Esophagus squamous epithelium (tissue), 5 donors: ENCODE measurements at places on chromosomes 5 and 9. TPM values are rescaled to one million over a fixed set of nuclear protein-coding genes. Genes with fewer than 3 reads are reported as not detected.

NR6A1 gene
- total RNA-seq, result 3.1 TPM

GRCh38 chr5:43730832-43731342 is 127.9 kb downstream of the NNT start:
- H3K4me1 ChIP-seq, result no peaks in the 10 kb centered on the region
- H3K4me3 ChIP-seq, result no peak overlapping the region
- no peaks in the 10 kb centered on the region for H3K27me3 ChIP-seq
- no peak for DNase-seq

DNA sequence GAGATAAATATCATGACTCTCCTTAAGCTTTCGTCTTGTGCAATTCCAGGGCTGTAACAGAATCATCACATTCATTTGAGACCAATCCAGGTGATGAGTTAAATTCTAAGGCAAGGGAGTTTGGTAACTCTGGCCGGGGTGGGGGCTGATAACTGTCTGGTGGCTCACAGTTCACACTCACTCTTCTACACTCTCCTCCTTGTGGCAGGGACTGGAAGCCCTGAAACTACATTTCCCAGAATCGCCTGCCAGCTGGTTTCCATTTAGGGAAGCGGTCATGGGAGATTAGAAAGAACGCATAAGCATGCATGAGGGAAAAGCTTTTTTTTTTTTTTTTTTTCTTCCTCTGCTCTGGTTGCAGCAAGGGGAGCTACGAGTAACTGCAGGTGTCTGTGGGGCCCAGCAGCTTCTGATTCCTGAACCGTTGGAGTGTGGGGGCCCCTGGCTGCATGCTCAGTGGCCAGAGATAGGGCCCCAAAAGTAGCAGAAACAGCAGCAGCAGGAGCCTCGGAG is 154.8 kb upstream of the TBC1D2 start:
- no peak for DNase-seq
- H3K4me3 ChIP-seq, result no peak overlapping the region
- no peaks in the 10 kb centered on the region for H3K27me3 ChIP-seq
- H3K36me3 ChIP-seq, result no peaks in the 10 kb centered on the region
- H3K27ac ChIP-seq, result no peak overlapping the region

GRCh38 chr5:150301170-150301505 is 1.6 kb downstream of the ARSI start:
- no peak overlapping the region for H3K4me3 ChIP-seq
- peaks cover 42% of the 10 kb centered on the region for H3K4me1 ChIP-seq
- no peaks in the 10 kb centered on the region for H3K27me3 ChIP-seq
- H3K36me3 ChIP-seq, result no peaks in the 10 kb centered on the region
- no peak for DNase-seq

- no peaks in the 10 kb centered on the region for H3K36me3 ChIP-seq
- no peak for DNase-seq
- H3K27me3 ChIP-seq, result no peaks in the 10 kb centered on the region
- peak overlapping the region; percentile 73 for H3K4me3 ChIP-seq
Measured at GRCh38 chr5:109690242-109690974, 681 bp downstream of the MAN2A1 start.

GRCh38 chr9:650362-650761 is 191.1 kb upstream of the DMRT1 start:
- H3K36me3 ChIP-seq, result no peaks in the 10 kb centered on the region
- peak overlapping the region; percentile 10 for H3K27ac ChIP-seq
- H3K4me1 ChIP-seq, result peaks cover 66% of the 10 kb centered on the region
- DNase-seq, result no peak
- H3K4me3 ChIP-seq, result peak overlapping the region; percentile 12
- no peaks in the 10 kb centered on the region for H3K27me3 ChIP-seq

- peaks cover 7% of the 10 kb centered on the region for H3K4me1 ChIP-seq
- DNase-seq, result no peak
- H3K4me3 ChIP-seq, result peak overlapping the region; percentile 71
- H3K27me3 ChIP-seq, result no peaks in the 10 kb centered on the region
- no peaks in the 10 kb centered on the region for H3K36me3 ChIP-seq
Measured at GRCh38 chr5:77077829-77078176, 9.3 kb downstream of the ZBED3 start.

- no peak overlapping the region for H3K4me3 ChIP-seq
- H3K27ac ChIP-seq, result no peak overlapping the region
- no peak for DNase-seq
Measured at GRCh38 chr9:2320114-2320513, 301.5 kb upstream of the VLDLR start.

DNA sequence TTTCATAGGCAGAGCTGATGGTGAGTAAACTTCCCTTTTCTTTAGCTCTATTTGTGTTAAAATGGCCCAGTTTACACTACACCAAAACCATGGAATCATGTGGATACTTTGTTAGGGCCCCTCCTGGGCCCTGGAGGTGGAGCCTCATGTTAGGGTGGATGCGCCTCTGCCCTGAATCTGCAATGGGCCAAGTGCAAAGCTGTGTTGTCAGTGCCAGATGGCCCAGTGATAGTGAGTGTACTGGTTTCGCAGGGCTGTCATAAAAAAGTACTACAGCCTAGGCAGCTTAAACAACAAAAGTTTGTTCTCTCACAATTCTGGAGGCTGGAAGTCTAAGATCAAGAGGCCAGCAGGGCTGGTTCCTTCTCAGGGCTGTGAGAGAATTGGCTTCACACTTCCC is 64.8 kb downstream of the HSPA4 start:
- DNase-seq, result no peak
- no peaks in the 10 kb centered on the region for H3K36me3 ChIP-seq
- no peaks in the 10 kb centered on the region for H3K27me3 ChIP-seq
- H3K4me1 ChIP-seq, result no peaks in the 10 kb centered on the region
- H3K4me3 ChIP-seq, result no peak overlapping the region

DNA sequence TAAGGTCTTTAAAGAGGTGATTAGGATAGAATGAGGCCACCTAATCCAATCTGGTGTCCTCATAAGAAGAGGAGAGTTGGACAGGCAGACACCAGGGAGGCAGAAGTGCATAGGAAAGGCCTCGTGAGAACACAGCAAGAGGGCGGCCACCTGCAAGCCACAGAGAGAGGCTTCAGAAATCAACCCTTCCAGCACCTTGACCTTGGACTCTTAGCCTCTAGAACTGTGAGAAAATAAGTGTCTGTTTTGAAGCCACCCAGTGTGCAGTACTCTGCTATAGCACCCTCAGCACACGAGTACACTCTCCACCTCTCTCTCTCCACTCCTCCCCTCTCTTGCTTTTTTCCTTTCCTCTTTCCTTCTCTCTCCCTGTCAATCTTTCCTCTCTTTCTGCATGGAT is 26.8 kb downstream of the NIPAL4 start:
- no peaks in the 10 kb centered on the region for H3K4me1 ChIP-seq
- H3K27ac ChIP-seq, result no peak overlapping the region
- peaks cover 81% of the 10 kb centered on the region for H3K36me3 ChIP-seq
- DNase-seq, result no peak

- H3K4me3 ChIP-seq, result no peak overlapping the region
- no peak overlapping the region for H3K27ac ChIP-seq
- no peaks in the 10 kb centered on the region for H3K36me3 ChIP-seq
- no peak for DNase-seq
- no peaks in the 10 kb centered on the region for H3K27me3 ChIP-seq
Measured at GRCh38 chr9:127219520-127219919, 45.1 kb upstream of the GARNL3 start.

NRARP gene
- total RNA-seq, result 32.3 TPM

DNA sequence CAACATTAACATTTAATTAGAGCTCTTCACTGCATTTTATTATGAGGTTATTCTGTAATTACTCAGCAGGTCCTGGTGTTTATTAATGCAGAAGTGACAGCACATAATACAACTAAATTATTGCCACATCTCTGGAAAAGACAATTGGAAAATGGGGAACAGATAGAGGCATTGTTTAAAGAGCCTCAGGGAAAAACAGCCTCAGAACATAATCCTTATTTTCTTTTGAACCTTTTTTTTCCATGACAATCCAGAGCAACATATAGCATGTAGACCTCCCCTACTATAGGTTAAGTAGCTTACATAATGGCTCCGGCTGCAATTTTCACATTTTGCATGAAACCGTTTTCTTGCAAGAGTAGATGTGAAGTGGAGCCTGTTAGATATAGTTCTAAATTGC is 87.2 kb downstream of the RMI1 start:
- H3K4me1 ChIP-seq, result peaks cover under 1% of the 10 kb centered on the region
- H3K36me3 ChIP-seq, result no peaks in the 10 kb centered on the region
- no peaks in the 10 kb centered on the region for H3K27me3 ChIP-seq
- H3K27ac ChIP-seq, result no peak overlapping the region

GRCh38 chr5:137325721-137326120 is 173.4 kb downstream of the SPOCK1 start:
- H3K27me3 ChIP-seq, result no peaks in the 10 kb centered on the region
- H3K36me3 ChIP-seq, result no peaks in the 10 kb centered on the region
- H3K27ac ChIP-seq, result no peak overlapping the region
- no peak for DNase-seq
- H3K4me1 ChIP-seq, result no peaks in the 10 kb centered on the region

- no peaks in the 10 kb centered on the region for H3K4me1 ChIP-seq
- no peaks in the 10 kb centered on the region for H3K36me3 ChIP-seq
- no peaks in the 10 kb centered on the region for H3K27me3 ChIP-seq
- no peak overlapping the region for H3K27ac ChIP-seq
- no peak for DNase-seq
Measured at GRCh38 chr5:80707645-80708044, 52.9 kb upstream of the DHFR start.

CDC25C gene
- 2.5 TPM for total RNA-seq

SPINK7 gene
- 321 TPM for total RNA-seq

GRCh38 chr9:24961762-24962161 is 416.1 kb upstream of the IZUMO3 start:
- no peaks in the 10 kb centered on the region for H3K36me3 ChIP-seq
- H3K4me1 ChIP-seq, result no peaks in the 10 kb centered on the region
- H3K4me3 ChIP-seq, result no peak overlapping the region
- no peak overlapping the region for H3K27ac ChIP-seq

- H3K4me3 ChIP-seq, result no peak overlapping the region
- H3K36me3 ChIP-seq, result no peaks in the 10 kb centered on the region
- no peak for DNase-seq
Measured at GRCh38 chr5:73525606-73526203, 27.5 kb downstream of the BTF3 start.

GHR gene
- total RNA-seq, result 6.0 TPM

DNA sequence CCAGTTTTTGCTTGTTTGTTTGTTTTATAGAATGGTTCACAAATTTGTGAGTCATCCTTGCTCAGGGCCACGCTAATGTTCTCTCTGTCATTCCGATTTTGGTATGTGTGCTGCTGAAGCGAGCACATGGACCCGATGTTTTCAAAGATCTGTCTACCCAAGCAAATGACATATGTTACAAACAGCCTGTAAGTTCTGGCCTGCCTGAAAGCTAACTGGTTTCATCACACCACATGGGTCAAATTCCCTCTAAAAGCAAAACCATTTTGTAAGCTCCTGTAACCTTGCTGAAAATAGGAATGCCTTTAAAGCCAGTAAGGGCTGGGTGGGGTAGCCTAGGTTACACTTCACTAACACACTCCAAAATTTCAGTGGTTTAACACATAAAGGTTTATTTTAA is 25.4 kb downstream of the DMRT3 start:
- H3K27me3 ChIP-seq, result peaks cover 7% of the 10 kb centered on the region
- no peaks in the 10 kb centered on the region for H3K36me3 ChIP-seq
- H3K4me3 ChIP-seq, result no peak overlapping the region
- no peak overlapping the region for H3K27ac ChIP-seq
- DNase-seq, result no peak

- H3K27ac ChIP-seq, result no peak overlapping the region
- H3K4me3 ChIP-seq, result no peak overlapping the region
- no peaks in the 10 kb centered on the region for H3K4me1 ChIP-seq
- no peaks in the 10 kb centered on the region for H3K36me3 ChIP-seq
Measured at GRCh38 chr5:44321144-44321725, 68.0 kb downstream of the FGF10 start.

ZDHHC11 gene
- total RNA-seq, result 7.0 TPM

- peak overlapping the region; percentile 28 for H3K4me3 ChIP-seq
- peaks cover 71% of the 10 kb centered on the region for H3K36me3 ChIP-seq
- no peak for DNase-seq
- peaks cover 13% of the 10 kb centered on the region for H3K4me1 ChIP-seq
- H3K27ac ChIP-seq, result no peak overlapping the region
Measured at GRCh38 chr5:141492168-141492885, 3.4 kb downstream of the PCDHGC5 start.

DNA sequence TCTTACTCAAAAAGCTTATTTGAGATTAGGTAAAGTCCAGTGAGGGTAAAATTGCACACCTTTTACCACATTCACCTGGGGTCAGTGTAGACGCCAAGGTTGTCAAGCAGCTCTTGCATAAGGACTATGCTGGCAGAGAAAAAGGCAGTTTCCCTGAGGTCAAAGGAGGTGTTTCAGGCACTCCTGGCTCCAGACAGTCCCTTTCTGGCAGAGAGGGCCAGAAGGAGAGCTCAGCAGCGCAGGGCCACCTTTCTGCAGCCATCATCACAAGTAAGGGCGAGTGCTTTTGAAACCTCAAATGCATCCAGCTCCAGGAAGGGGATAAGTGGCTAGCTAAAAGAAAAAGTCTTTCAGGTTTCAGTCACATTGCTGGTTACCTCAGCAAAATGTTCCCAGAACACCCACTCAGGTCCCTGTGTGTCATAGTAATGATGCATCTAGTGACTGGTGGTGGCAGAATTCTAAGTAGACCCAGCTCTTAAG is 16.7 kb upstream of the IL13 start:
- no peak for DNase-seq
- H3K36me3 ChIP-seq, result peaks cover 22% of the 10 kb centered on the region
- H3K4me3 ChIP-seq, result no peak overlapping the region
- no peaks in the 10 kb centered on the region for H3K27me3 ChIP-seq
- no peaks in the 10 kb centered on the region for H3K4me1 ChIP-seq
- no peak overlapping the region for H3K27ac ChIP-seq

DNA sequence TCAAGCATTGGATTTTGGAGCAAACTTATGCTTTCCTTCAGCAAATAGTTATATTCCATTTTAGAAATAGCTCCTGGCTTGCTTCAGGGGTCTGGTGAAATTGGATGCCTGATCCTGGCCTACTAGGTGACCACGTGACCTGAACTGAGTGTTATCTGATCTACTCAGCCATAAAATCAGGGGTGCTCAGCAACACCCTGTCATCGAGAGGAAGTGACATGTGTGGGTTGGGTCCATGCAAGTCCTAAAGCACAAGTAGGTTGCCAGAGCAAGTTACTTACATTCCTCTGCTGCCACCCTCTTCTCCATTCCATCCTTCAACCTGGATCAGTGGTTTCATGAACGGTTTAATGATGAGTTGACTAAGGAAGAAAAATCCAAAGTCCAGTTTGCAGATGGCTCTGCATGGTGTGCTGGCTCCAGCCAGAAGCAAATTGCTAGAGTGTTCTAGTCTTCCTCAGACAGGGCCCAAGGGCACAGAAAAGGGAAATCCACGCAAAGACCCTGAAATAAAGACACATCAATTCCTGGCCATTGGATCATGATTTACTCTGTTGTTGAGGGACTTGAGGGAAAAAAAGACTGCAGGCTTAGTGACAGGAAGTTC is 2.8 kb upstream of the FAM193B start:
- peaks cover 14% of the 10 kb centered on the region for H3K4me1 ChIP-seq
- H3K27me3 ChIP-seq, result no peaks in the 10 kb centered on the region
- H3K36me3 ChIP-seq, result no peaks in the 10 kb centered on the region
- no peak overlapping the region for H3K4me3 ChIP-seq
- H3K27ac ChIP-seq, result no peak overlapping the region
- DNase-seq, result no peak

GRCh38 chr5:164741376-164741775 is 1236.0 kb downstream of the MAT2B start:
- no peaks in the 10 kb centered on the region for H3K27me3 ChIP-seq
- H3K4me1 ChIP-seq, result no peaks in the 10 kb centered on the region
- H3K4me3 ChIP-seq, result no peak overlapping the region
- no peak overlapping the region for H3K27ac ChIP-seq
- no peak for DNase-seq
- H3K36me3 ChIP-seq, result no peaks in the 10 kb centered on the region

- H3K27me3 ChIP-seq, result no peaks in the 10 kb centered on the region
- peak overlapping the region; percentile 85 for H3K27ac ChIP-seq
- no peak for DNase-seq
- no peak overlapping the region for H3K4me3 ChIP-seq
Measured at GRCh38 chr9:92615790-92616189, 54.1 kb downstream of the IPPK start.
